GM06990 (cell line): ENCODE measurements at places on chromosomes 2 and 18.

DNA sequence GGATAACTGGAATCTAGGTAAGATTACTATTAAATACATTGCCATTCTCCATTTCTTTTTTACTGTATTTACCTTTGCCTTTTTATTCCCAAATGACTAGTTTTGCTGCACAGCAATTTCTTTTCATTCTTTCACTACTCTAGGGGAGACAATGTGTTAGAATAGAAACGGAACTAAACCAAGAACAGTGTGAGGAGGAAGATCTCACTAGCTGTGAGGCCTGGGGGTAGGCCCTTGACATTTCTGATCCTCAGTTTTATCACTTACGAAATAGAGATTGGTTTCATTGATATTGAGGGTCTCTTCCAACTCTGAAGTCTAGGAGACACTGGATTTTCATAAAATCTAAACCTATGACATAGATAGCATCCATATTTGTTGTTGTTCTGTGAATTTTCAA is 191.1 kb downstream of the IKZF2 start:
- DNase-seq = no peak

GRCh38 chr2:69012310-69013141 is 453 bp upstream of the ANTXR1 start:
- DNase-seq = peak; percentile 30

DNA sequence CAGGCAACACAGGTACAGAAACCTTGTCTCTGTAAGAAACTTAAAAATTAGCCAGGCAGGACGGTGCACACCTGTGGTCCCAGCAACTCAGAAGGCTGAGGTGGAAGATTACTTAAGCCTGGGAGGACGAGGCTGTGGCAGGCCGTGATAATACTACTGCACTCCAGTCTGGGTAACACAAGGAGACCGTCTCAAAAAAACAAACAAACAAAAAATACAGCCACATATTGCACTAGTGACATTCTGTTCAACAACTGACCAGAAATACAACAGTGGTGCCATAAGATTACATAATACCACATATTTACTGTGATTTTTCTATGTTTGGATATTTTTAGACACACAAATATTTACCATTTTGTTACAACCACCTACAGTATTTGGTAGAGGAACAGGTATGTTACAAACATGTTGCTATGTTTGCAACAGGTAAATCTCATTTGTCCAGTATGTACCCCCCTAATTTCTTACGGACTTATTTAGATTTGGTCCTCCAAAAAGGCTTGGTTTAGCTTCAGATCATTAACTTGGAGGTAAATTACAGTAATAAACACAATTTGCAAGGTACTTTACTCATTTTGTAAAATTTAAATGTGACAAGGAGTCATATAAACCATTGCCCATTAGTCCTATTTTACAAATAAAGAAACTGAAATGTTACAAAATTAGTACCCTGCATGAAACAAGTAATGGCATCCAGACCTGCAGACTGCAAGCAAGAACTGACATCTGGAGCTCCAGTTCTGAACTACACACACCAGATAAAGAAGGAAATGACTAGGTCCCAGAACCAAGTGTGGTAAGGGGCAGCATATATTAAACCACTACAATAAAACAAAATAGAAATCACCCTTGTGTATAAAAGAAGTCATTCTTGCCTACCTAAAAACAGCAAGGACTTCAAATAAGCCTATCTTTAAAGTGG is 36.8 kb downstream of the TRIP12 start:
- peak; percentile 30 for DNase-seq

GRCh38 chr2:236668531-236668969 is 98.9 kb downstream of the ACKR3 start:
- DNase-seq = no peak

- DNase-seq = no peak
Observed at GRCh38 chr2:138356178-138356577, 145.4 kb upstream of the SPOPL start.

DNA sequence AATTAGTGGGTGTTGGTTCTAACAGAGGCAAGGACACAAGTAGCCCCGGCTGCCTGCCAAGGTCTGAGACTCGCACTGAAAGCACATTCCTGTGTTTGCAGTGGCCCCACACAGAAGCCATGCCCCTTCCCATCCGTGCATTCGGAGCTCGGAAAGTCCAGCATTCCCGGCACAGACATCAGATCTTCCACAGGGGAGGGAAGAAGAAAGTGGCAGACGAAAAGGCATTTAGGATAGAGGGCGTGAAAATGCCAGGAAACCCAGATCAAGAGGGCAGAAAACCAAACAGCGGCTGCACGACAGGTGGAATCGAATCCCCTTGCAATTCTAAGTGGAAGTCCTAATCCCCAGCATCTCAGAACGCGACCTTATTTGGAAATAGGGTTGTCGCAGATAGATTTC is 105.5 kb upstream of the ASB18 start:
- no peak for DNase-seq

GRCh38 chr18:78126106-78126505 is 853.5 kb upstream of the SALL3 start:
- DNase-seq = no peak

DNA sequence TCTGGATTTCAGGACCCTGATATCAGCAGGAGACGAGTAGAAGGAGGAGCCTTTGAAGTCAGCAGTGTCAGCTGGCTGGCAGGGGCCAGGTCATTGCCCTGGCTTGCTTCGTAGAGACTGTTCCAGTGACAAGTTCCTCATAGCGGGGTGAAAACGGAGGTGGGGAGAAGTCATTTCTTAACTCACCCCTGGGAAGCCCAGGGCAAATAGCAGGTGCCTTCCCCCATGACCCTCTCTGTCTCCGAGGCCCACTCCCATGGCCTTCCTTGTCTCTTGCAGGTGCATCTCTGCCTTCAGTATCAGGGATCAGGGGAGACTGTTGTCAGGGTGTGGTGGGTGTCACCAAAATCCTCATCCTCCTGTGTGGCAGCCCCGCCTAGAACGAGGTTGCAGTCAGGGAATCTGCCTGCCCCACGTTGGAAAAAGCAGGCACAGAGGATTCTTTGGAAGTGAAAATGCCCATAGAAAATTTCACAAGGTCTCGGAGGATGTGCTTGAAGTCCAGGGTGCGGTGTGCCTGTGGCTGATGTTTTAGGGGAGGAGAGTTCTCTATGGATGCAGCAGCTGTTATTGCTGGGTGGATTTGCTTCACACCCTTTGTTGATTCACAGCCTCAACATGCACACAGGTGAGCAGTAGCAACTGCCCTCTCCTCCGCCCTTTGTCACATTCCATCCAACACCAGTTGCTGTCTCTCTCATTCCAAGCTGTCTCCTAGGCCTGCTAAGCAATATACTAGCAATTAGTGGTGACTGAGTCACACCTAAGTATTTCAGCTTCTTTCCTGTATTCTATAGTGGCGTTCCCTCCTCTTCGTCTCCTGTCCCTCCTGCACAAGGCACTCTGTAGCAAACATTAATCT is 142.6 kb upstream of the FHL2 start:
- DNase-seq = no peak

GRCh38 chr2:33791625-33792024 is 192.5 kb upstream of the FAM98A start:
- no peak for DNase-seq

DNA sequence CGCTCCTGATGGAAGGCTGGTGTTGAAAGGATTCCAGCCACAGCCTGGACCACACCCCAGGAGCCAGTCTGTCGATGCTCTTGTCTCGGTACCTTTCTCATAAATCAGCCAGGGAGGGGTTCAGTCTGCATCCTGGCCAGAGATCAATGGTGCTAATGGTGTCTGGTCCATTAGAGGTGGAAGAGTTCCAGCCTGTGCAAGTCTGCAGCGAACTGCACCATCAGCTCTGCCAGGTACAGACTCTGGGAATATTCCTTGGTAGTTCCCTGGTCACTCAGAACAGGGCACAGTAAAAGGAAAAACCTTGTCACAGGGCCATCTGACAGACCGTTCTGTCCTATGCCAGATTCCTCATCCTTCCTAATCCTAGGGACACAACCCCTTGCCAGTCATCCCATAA is 164.3 kb downstream of the MTCL1 start:
- DNase-seq = no peak

DNA sequence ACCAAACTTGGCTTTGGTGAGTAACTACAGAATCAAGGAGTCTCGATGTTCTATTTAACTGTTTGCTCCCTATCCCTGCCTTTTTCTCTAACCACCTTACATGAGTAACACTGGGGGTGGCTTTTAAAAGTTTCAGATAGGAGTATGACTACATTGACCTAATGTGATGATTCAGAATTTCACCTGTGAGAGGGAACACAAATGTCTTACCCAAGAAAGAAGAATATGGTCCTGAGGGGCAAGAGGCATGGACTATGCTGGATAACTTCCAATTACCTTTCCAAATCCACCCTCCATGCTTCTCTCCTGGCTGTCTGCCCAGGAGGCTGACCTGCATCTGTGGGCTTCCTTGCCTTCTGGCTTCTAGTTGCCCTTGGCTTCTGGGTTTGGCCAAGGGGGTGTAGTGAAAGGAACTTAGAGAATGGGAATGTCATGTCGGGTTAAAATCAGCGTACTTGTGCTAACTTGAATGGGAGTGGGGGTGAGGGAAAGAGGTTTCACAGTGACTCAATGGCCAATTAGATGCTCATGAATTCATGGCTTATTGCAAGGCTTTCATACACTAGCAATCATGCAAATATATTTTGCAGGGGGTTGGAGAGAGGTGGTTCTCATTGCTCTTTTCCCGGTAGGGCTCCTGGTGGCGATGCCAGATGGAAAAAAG is 5.3 kb upstream of the IL36G start:
- DNase-seq = no peak

DNA sequence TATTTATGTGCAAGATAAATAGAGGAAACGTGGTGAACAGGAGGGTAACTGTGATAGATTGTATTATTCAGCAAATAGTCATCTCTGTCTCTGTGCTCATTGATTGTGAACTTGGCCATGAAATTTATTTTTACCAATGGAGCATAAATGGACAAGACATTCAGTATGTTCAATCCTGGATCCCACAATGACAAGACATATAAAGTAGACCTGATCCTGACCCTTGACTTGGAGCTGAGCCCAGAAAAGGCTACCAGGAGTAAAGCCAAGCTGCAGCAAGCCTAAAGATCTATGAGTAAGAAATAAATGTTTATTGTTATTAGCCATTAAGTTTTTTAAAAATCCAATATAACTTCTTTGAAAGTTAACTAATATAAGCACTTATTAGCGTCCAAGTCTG is 531.2 kb downstream of the PIK3C3 start:
- DNase-seq = no peak

DNA sequence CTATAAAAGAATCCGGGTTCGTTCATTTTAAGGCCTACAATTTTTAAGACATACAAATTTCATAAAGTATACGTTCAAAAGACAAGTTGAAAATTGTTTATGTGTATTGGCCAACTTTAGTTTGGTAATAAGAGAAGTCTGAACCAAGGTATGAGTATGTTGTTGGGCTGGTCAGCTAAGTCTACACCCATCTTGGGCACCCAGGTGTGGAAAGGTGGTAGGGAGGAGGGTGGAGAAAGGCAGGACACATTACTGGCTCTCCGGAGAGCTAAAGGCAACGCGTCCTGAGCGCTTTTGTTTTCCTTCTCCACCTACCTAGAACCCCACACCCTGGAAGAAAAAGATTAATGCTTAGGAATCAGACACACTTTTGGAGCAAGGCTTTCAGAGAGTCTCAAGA is 899 bp upstream of the PELI1 start:
- DNase-seq = no peak

DNA sequence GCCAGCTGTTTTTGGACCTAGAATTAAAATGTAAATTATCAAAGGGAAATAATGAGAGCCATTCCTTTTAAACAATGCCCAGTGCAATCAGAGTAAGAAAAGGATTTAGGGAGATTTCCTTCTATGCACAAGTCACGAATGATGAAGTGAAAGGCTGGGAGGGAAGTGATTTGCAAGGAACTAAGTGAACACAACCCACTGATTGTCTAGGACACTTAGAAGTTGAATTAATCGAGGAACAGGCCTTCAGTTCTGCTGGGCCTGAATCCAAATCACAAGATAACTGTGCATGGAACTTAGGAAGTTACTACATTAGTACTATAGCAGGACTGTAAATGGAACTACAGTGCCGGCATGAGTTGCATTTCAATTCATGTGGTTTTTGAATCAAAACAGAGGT is 17.7 kb downstream of the MAP2 start:
- DNase-seq = no peak

GRCh38 chr2:19937004-19937403 is 35.2 kb upstream of the TTC32 start:
- no peak for DNase-seq

GRCh38 chr2:144362401-144362800 is 157.5 kb downstream of the ZEB2 start:
- no peak for DNase-seq

DNA sequence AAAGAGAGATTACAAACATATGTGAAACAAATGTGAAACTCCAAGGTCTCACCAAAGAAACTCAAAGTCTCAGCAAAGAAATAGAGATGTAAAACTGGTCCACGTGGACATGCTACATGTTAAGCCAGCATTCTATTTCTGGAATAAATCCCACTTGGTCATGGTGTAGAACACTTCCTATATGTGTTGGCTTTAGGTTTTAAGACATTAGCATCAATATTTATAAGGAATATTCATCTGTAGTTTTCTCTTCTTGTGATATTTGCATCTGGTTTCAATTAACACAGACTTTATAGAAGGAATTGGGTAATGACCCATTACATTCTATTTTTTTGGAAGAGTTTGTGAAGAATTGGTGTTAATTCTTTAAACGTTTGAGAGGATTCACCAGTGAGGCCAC is 133.1 kb downstream of the COPS8 start:
- DNase-seq = no peak

GRCh38 chr18:62621546-62621945 is 93.8 kb upstream of the PHLPP1 start:
- DNase-seq = no peak

DNA sequence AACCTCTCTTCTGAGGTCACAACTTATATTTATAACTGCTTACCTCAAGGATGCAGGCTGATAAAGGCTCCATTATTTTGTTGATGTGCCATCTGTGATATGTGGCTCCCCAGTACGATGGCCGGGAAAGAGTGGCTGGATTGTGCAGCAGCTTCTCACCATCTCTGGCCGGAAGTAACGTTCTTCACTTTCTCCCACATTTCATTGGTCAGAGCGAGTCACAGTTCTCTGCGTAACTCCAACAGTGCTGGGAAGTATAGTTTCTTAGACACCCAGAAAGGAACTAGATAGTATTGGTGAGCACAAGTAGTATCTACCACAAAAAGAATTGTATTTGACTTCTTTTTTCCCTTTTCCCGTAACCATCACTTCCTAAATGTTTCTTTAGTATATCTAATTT is 28.7 kb downstream of the ZSWIM2 start:
- DNase-seq = no peak

DNA sequence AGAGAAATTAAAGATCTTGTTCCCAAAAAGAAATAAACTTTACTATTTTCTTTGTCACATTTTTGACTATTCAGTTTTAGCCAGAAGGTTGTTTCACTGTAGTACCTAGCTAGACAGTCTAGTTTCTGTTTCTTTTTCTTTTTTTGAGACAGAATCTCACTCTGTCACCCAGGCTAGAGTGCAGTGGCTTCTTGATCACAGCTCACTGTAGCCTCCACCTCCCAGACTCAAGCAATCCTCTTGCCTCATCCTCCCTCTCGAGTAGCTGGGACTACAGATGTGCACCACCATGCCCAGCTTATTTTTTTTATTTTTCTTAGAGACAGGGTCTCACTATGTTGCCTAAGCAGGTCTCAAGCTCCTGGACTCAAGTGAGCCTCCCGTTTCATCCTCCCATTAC is 2.2 kb downstream of the RBM45 start:
- DNase-seq = peak; percentile 1
